Daoy (cell line): ENCODE measurements at places on chromosomes 3 and 15. TPM values are rescaled to one million over a fixed set of nuclear protein-coding genes. Genes with fewer than 3 reads are reported as not detected.

ZNF860 gene
- total RNA-seq: 0.34 TPM in 1 of 2 replicates, not detected in the other

GRCh38 chr15:90149609-90150340, 47.5 kb upstream of the IDH2 start:
- DNase-seq: no peak

GRCh38 chr3:101333883-101334282, 13.5 kb upstream of the IMPG2 start:
- DNase-seq: no peak

DNA sequence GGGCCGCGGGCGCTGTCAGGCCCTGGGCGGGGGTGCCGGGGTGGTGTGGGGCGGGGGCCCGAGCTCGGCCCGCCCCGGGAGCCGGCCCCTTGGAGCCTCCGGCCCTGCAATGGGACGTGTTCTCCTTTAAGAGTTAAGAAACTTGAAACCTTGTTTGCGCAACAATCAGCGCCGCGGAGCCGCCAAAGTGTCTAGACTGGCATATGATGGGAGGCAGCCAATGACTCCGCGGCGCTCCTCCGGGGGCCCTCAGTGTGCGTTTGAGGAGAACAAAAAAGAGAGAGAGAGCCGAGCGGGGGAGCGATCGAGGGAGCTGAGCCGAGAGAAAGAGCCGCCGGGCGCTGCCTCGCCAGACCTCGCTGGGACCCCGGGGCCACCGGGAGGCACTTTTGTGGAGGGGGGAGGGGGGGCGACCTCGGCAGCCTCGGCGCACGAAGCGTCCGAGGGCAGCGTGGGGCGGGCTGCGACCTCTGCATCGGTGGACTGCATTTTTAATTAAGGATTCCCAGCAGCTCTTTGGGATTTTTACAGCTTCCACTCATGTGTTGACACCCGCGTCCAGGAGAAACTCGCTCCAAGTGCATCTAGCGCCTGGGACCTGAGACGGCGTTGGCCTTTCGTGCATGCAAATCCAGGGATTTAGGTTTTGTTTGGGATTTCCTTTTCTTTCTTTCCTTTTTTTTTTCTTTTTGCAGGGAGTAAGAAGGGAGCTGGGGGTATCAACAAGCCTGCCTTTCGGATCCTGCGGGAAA, at the start of gene SMAD6:
TSS of gene SMAD6 (plus strand) at position 202 of the 752 bp plus-strand sequence. CDS start 1,023 bp downstream, outside the sequence.
- peak; percentile 97 for DNase-seq

CP gene
- total RNA-seq: not detected in 2 replicates

- no peak for DNase-seq
Measured at GRCh38 chr15:86384186-86384585, 304.5 kb downstream of the AGBL1 start.

DNA sequence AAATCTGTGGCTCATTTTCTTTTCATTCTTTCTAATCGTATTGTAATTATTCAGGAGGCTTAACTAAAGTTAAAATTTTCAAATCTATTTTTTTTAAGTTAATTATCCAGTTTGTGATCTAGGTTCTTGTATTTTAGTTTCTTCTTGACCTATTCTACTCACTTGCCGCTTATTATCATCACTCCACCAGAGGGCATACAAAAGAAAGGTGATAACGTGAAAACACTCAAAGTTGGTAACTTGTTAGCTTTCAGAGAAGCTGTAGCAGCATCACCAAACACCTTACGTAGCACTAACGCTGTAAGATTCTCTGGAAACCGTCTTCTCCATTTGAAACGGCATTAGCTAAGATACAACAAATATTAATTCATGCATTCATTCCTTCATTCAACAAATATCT, 4.8 kb downstream of the GNB4 start:
- no peak for DNase-seq

DISP2 gene
- 0.51 and 1.1 TPM in 2 replicates for total RNA-seq

PLA2G4F gene
- not detected in 2 replicates for total RNA-seq

CSPG5 gene
- total RNA-seq: 1.3 and 2.0 TPM in 2 replicates

ANKRD63 gene
- 0.63 and 0.97 TPM in 2 replicates for total RNA-seq

DNA sequence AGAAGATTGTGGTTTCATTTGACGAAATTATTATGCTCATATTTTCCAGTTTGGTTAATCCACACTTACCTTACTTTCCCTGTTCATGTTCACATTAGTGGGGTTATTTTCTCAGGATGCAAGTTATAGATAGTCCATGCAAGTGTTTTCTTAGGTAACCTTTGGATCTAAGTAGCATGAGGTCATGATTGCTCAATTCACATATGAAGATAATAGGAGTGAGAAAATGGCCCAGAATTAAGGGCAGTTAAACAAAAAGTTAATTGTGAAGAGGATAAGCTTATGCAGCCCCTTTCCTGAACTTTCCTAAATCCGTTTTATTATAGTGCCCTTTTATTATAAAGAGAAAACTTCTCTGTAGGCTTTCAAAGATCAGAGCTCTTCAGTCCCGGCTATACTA, 83.4 kb downstream of the CD200R1L start:
- DNase-seq: no peak

- DNase-seq: no peak
Measured at GRCh38 chr3:43142472-43142871, 36.6 kb upstream of the POMGNT2 start.

DNA sequence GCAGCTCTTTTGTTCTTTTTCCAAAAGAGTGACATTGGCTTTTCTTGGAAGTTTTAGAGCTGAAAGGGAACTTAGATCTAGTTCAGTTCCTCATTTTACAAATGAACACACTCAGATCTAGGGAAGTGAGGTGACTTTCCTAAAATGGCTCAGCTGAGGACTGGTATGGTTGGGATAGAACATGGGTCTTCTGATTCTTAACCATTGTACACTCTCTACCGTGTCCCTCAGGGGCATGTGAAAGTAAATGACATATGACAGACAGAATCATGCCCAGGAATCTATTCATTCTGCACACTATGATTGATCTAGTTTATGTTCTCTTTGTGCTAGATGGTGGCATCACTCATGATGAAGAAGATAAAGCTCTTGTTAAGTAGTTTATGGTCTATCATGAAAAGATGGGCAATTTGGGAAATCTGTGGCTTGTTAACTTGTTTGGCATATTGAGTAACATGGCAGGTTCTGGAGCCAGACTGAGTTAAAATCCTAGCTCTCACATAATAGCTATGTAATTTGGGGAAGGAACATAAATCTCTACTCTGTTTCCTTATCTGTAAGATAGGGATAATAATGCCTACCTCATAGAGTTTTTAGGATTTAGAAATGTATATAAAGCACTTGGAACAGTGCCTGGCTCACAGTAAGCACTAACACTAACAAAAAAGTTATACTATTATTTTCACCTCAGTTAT, 30.9 kb downstream of the UBE2E1 start:
- DNase-seq: no peak

DNA sequence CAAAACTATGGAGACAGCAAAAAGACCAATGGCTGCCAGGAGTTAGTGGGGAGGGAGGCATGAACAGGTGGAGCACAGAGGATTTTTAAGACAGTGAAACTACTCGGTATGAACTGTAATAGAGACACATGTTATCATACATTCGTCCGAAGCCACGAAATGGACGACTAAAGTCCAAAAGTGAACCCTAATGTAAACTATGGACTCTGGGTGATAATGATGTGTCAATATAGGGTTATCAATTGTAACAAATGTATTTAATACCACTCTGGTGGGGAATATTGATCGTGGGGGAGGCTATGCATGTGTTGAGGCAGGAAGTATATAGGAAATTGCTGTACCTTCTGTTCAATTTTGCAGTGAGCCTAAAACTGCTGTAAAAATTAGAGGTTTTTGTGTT, 107.0 kb downstream of the CPN2 start:
- DNase-seq: no peak

- no peak for DNase-seq
Measured at GRCh38 chr15:100633763-100634075, 31.3 kb downstream of the ASB7 start.

GRCh38 chr3:39376959-39377634, 6.1 kb upstream of the SLC25A38 start:
- DNase-seq: no peak

SEMA5B gene
- not detected in 2 replicates for total RNA-seq

DNA sequence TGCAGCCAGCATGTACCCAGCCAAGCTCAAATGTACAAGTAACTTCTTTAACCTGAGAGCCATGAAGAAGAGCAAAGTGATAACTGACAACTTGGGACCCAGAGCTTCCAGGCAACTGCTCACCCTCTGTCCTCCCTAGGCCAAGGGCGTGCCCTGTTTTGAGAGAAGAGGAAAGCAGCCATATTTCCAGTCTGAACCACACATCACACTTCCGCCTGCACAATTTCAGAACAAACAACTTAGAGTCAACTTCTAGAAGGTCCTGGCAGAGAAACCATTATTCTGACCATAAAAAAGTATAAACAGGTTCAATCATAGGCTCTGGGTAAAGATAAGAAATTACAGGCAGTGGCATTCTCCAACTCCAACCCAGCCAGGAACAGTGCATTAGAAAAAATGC, 50.1 kb downstream of the ITGB5 start:
- DNase-seq: no peak

- peak; percentile 94 for DNase-seq
Measured at GRCh38 chr3:106728315-106729098, 648.7 kb upstream of the CCDC54 start.

- DNase-seq: peak; percentile 55
Measured at GRCh38 chr15:28975766-28976179, 90.0 kb downstream of the APBA2 start.

- no peak for DNase-seq
Measured at GRCh38 chr3:27577504-27577903, 93.3 kb upstream of the SLC4A7 start.

DLL4 gene
- not detected in 2 replicates for total RNA-seq

HCLS1 gene
- total RNA-seq: 0.68 and 1.3 TPM in 2 replicates

LTK gene
- 0.40 and 0.57 TPM in 2 replicates for total RNA-seq

- DNase-seq: no peak
Measured at GRCh38 chr3:71520161-71521020, 63.1 kb downstream of the FOXP1 start.

MED12L gene
- 1.8 and 2.7 TPM in 2 replicates for total RNA-seq

CLDN16 gene
- 0.21 and 0.74 TPM in 2 replicates for total RNA-seq

DNA sequence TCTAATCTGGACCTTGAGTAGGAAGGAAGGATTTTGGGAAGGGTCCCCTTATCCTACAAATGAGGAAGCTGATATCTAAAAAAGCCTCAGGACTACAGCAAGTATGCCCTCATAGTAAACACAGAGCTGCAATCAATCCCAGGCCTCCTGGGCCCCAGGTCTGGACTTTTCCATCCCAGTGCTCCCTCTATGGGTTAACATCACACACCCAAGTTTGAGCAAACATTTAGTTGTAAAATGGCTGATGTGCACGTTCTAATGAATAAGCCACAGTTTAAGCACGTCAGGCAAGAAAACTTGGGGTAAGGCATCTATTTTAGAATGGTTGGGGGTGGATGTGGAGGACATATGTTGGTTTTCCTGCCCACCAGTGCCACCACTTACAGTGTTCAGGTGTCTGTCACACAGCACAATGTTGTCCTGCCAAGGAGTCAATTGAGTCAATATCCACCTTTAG, 44.3 kb upstream of the UBE2E1 start:
- peak; percentile 24 for DNase-seq

GRCh38 chr15:28246605-28247004, 75.4 kb downstream of the HERC2 start:
- no peak for DNase-seq

DNA sequence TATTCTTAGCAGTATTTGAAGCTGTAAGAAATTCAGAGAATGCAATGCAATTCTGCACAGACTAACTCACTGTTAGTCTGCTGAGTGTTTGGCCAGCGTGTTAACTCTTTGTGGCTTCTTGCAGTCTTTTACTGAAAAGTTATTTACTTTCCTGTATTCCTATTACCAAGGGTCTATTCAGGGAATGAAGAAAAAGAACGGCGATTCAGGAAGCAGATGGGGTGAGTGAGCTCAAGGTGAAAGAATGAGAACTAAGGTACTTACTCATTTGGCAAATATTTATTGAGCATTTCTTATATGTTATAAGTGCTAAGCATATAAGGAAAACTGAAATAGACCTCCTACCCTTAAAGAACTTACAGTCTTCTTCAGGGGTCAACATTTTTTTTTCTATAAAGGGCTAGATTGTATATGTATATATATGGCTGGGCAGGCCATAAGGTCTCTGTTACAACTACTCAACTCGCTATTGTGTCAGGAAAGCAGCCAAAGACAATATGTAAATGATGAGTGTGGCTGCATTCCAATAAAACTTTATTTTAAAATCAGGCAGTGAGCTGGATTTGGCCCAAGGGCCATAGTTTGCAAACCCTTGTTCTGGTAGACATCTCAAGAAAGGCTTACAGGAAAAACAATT, 271.9 kb upstream of the GADL1 start:
- DNase-seq: no peak

KBTBD13 gene
- total RNA-seq: not detected in 2 replicates

- DNase-seq: no peak
Measured at GRCh38 chr3:148755570-148755969, 57.9 kb downstream of the AGTR1 start.

GRCh38 chr3:9749296-9749644, 482 bp upstream of the OGG1 start:
- no peak for DNase-seq

- DNase-seq: no peak
Measured at GRCh38 chr15:86041399-86041798, 38.3 kb upstream of the AGBL1 start.

SCAANT1 gene
- not detected in 2 replicates for total RNA-seq

DNA sequence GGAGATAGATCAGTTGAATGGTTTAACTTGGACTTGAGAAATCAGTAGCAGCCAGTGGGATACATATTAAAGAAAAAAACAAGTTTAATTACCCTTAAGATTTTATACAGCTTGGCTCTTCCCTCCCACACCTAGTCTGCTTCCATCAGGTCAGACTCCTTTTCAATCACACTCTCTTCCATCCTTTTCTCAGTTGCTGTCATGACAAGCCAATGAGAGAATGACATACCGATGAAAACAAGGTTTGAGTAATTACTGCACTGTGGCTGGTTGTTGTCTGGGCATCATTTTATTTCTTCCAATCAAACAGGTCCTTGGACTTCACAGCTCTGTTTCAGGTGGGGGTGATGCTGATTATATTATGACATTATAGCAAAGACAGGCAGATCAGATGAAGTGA, 424.6 kb downstream of the ZBTB20 start:
- no peak for DNase-seq
